ENCODE measurements at places on chromosomes 1 and 21. TPM values are rescaled to one million over a fixed set of nuclear protein-coding genes. Genes with fewer than 3 reads are reported as not detected.

The PTPN7 gene
- 0.12 TPM for total RNA-seq

The CLCA1 gene
- total RNA-seq: not detected

DNA sequence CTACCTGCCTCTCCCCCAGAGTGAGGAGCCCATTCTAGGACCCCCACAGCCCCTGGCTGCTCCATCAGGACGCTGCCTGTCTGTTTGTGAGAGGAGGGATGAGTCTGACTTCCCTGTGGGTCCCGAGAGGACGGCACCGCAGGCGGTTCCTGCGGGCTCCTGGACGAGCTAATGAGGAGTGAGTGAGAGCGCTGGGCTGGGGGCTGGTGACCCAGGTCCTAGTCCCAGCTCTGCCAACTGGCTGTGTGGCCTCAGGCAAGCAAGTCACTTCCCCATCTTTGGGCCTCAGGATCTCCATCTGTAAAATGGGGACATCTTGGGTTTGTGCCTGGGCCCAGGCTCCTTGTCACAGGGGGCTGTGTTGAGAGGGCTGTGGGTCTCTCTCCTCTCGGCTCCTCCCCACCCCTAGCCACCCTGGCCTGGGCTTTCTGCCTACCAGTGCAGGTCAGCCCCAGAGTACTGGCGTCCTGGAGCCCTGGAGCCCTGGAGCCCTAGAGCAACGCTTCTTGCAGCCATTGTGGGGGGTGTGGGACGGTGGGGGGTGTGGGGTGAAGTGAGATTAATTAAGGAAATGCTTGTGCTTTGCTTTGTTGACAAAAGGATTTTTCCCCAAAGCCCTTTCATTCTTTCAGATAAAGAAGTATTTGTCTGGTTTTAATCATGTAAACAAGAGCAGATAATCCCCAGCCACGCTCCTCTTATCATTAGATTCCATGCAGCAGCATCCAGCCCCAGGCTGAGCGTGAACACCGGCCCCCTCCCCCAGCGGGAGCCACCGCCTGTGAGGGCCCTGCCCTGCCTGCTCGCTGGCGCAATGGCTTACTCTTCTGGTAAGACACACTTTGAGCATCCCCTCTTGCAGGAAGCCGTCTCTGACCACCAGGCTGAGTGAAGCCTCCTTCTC lies 26.8 kb downstream of the SLC1A7 start:
- peak; percentile 75 for DNase-seq

GRCh38 chr1:14878951-14879350 lies 274.6 kb upstream of the TMEM51 start:
- no peak for DNase-seq
